ENCODE measurements at places on chromosomes 2 and 18.

DNA sequence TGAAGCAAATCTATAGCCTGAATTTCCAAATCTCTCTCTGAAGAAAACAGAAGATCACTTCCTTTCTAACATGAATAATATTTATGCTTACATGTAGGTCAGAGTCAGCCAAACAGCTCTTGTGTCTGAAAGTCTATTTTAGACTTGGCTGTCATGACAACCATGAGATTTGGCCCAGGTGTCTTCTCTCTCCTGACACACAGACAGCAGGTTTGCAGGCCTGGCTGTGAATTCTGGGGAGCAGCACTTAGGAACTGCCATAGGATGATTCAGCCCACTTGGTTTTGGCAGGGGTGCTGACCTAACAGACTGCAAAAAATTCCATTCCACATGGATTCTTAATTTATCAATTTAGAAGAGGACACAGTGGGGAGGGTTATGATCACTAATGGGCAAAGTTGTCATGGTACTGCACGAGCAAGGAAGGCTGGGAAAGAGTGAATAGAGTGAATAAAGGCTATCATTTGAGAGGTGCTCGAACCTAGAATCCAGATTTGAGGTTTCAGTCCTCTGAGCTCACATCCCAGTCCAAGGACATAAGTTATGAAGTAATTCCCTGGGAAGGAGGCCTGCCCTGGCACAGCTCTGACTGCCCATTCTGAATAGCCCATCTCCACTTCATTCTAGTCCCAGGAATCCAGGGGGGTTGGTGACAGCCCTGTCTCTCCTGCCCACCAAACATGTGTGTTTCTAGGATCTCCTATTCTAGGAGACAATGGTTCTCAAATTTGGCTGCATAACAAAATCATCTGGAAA, 453.9 kb upstream of the TRIB2 start:
- DNase-seq = no peak

DNA sequence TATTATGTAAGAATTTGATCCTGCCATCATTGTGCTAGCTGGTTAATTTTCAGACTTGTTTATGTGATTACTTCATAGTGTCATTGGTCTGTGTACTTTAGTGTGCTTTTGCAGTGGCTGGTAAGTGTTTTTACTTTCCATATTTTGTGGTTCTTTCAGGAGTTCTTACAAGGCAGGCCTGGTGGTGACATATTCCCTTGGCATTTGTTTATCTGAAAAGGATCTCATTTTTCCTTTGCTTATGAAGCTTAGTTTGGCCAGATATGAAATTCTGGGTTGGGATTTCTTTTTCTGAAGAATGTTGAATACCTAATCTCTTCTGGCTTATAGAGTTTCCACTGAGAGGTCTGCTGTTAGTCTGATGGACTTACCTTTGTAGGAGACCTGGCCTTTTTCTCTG, 72.8 kb upstream of the MC4R start:
- no peak for DNase-seq

GRCh38 chr2:96547203-96547641, 10.7 kb downstream of the ARID5A start:
- DNase-seq = no peak

GRCh38 chr2:33111002-33111446, 164.3 kb downstream of the LTBP1 start:
- no peak for DNase-seq

Data from A172 (cell line).